ENCODE measurements at places on chromosomes 16 and 17.

DNA sequence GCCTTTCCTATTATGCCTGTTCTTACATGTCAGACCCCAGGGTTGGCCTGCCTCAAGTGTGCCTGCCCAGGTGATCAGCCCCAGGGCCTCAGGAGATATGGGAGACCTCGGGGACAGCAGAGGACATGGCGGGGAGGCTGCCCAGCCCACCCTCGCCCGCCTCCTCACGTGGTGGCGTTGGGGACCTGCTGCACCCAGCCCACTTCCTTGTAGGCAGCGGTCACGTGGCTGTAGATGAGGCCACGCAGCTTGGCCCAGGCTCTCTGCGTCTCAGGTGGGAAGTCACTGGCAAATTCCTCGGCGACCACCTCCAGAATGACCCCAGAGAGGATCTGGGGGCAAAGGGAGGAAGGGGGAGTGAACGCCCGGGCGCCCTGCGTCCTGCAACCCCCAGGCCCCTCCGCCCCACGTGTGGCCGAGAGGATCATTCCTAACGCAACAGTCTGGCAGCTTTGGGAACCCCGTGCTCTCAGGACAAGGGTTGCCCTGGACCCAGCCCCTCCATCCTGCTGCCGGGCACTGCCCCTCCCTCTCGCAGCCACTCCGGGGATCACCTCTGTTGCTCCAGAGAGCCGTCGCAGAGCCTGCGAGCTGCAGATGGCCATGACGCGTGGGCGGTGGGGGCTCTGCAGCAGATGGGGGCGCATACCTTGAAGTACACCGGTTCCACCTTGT lies 6.6 kb downstream of the CYGB start:
- no peak for DNase-seq

DNA sequence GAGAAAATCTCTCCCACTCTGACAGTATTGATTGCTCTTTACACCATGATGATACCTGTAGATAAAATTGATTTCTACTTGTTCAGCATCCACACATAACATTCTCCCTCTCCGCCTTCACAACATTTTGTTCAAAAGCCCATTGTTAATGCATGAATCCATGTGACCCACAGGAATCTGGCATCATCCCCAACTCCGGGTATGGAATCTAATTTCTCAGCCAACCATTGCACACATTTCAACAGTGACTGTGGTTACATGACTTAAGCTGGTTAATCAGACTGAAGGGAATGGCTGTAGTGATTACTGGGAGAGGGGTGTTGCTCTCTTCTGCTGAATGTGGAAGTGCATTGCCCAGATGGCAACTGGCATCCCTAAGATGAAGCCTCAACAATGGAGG lies 161.4 kb upstream of the C16orf82 start:
- no peak for DNase-seq

GRCh38 chr17:49521088-49521450 lies 26.0 kb downstream of the NGFR start:
- no peak for DNase-seq

DNA sequence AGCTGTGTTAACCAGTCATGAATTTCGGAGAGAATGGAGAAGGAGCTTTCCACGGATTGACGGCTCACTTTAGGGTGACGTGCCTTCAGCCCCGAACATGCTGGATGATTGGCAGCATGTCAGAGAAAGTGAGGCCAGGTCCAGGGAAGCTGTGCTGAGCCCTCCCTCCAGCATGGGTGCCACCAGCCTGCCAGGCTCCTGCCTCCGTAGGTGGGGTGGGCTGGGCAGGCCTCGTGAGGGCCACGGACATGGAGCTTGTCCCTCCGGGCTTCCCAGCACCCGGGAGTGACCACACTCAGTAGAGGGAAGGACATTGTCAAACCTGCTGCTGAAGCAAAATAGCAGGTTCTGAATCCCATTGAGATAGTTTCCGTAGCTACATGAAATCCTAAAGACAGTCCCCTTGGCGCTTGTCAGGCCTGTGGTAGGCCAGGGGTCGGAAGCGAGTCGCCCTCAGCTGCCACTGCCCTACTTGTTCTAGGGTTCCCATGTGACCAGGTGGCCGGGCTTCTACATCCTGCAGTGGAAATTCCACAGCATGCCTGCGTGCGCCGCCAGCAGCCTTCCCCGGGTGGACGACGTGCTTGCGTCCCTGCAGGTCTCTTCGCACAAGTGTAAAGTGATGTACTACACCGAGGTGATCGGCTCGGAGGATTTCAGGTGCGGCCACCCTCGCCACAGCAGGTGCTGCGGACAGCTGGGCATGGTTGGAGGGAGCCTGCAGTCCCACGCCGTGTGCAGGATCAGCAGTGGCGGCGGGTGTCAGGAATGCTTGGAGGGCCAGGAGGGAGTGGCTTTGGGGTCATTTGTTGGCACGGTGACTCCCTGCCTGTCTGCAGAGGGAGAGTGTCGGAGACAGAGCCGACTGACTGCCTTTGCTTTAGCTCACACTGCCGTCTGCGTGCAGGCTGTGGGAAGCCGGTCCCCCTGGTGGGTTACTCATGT lies 72.3 kb downstream of the SEC14L1 start:
- DNase-seq, result no peak

DNA sequence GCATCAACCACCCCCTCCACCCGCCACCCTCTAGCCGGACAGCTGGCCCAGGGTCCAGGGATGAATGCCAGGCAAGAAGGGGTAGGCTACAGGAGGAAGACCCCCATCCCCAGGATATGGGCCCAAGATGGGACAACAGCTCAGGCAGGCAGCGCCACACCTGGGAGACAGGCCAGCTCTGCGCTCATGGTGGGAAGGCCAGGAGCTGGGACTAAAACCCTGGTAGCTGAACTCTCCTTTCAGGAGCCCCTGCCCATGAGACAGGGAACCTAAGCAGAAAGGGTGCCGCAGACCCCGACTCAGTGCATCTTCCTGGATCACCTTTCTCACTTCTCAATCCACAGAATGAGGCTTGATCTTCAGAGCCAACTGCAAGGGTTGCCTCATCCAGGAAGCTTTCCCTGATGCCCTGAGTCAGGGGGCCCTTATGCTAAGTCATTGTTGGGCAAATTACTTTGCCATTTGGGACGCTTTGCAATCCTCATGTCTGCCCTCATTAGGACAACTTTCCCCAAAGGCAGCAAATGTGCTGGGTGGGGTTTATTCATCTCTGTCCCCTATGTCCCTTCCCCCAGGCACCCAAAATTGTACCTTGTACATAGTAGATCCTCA lies 9.0 kb downstream of the ZDHHC1 start:
- DNase-seq, result no peak

GRCh38 chr17:76426853-76427252 lies 26.1 kb downstream of the UBE2O start:
- DNase-seq, result no peak

GRCh38 chr16:22052980-22053379 lies 39.4 kb upstream of the VWA3A start:
- DNase-seq, result no peak

- peak; percentile 64 for DNase-seq
These were observed 23.9 kb downstream of the LGALS9 start for GRCh38 chr17:27654654-27655524.

All from omental fat pad (tissue), 4 donors.